Activated naive CD8-positive, alpha-beta T cell treated with anti-CD3 and anti-CD28 coated beads, Interleukin-2, amount 10 ng/mL, durations not matched to agents 7 days and 5 days (primary cell): ENCODE measurements at places on chromosomes 7 and 10.

DNA sequence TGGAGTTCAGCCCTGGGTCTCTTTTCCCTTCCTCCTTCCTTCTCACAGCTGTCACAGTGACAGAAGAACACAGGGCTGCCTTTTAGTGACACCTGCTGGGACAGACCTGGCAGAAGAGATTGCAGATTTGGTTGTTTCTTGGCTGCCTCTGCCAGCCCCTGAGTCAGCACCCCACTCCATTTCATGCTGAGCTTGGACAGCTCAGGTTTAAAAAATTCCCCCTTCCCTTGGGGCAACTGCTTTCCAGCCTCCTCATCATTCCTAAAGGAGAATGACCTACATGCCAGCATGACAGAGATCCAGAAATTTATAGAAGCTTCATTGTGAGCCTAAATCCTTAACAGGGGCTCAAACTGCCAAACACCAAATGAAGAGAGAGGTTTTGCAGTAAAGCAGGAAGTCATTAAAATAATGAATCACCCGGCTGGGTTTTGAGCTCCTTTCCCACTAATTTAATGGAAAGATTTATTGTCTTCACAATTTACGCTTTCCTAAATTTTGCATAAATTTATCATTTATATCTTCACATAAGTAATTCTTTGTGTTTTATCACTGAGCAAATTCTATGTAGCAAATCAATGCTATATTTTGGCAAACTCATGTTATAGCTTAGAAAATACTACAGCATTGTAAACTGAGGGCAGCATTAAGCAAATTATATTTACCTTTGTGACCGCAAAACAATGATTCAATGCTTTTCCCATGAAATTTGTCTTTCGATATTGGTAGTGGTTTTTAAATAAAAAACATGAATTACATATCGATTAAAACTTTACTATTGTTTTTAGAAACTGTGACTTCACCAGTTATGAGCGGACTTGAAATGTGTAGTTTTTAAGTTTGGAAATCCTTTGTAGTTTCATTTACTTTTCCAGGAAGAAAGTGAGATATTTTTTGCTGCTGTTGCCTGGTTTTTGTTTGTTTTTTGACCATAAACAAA lies 399.5 kb upstream of the ANKRD30A start:
- no peaks in the 10 kb centered on the region for H3K4me1 ChIP-seq
- no peak overlapping the region for H3K27ac ChIP-seq
- no peak overlapping the region for H3K4me3 ChIP-seq
- no peak for DNase-seq

DNA sequence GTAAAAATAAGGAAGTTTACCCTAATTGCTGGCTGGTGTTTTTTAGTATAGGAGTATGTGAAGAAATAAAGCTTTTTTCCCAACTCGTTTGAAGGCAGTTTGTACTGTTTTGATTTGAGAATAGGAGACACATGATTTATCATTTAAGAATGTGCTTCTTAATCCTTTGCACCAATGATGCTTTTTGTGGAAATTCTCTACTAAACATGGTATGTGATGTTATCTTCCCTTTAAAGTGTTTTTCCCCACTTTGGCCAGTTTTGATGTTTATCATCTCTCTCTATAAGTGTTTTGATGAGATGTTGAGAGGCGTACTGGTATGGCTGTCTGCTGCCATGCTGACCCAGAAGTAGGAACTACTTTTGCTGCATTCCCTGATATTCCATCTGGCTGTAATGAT lies 85.1 kb downstream of the SUGCT start:
- H3K4me3 ChIP-seq: no peak overlapping the region
- H3K4me1 ChIP-seq: no peaks in the 10 kb centered on the region
- no peak overlapping the region for H3K27ac ChIP-seq
- no peak for DNase-seq
- no peaks in the 10 kb centered on the region for H3K36me3 ChIP-seq
- H3K27me3 ChIP-seq: no peaks in the 10 kb centered on the region

DNA sequence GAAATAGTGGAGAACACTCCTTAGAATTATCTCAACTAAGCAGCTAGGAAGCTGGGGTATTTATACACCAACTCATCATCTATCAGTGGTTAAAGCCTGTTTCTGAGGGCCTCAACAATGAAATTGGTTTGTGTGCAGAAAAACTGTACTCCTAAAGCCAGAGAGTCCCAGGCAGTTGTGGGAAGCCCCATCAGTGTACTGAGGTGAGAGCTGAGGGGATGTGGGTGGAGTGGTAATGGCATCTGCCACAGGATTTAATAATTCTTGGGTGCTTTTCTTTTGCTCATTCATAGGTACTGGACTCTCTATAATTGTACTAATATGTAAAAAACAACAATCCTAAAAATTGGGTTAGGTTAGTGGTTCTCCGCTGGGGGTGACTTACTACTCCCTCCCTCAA lies 267.5 kb downstream of the PTEN start:
- H3K27me3 ChIP-seq: peaks cover 1% of the 10 kb centered on the region
- H3K36me3 ChIP-seq: peaks cover 3% of the 10 kb centered on the region
- H3K27ac ChIP-seq: no peak overlapping the region
- H3K4me1 ChIP-seq: peaks cover 2% of the 10 kb centered on the region

- DNase-seq: no peak
- peaks cover 35% of the 10 kb centered on the region for H3K4me1 ChIP-seq
- H3K27ac ChIP-seq: peak overlapping the region; percentile 31
- H3K4me3 ChIP-seq: no peak overlapping the region
- H3K27me3 ChIP-seq: no peaks in the 10 kb centered on the region
- H3K36me3 ChIP-seq: peaks cover 27% of the 10 kb centered on the region
Observed at GRCh38 chr7:50221028-50221427, 83.5 kb upstream of the IKZF1 start.

- no peak for DNase-seq
- no peaks in the 10 kb centered on the region for H3K36me3 ChIP-seq
- H3K27ac ChIP-seq: no peak overlapping the region
- peaks cover 5% of the 10 kb centered on the region for H3K4me1 ChIP-seq
- H3K4me3 ChIP-seq: no peak overlapping the region
Observed at GRCh38 chr10:77247031-77247990, 390.3 kb downstream of the KCNMA1 start.

GRCh38 chr7:98399890-98400541 lies 874 bp downstream of the BAIAP2L1 start:
- H3K36me3 ChIP-seq: no peaks in the 10 kb centered on the region
- peaks cover 25% of the 10 kb centered on the region for H3K27me3 ChIP-seq
- no peak overlapping the region for H3K27ac ChIP-seq

DNA sequence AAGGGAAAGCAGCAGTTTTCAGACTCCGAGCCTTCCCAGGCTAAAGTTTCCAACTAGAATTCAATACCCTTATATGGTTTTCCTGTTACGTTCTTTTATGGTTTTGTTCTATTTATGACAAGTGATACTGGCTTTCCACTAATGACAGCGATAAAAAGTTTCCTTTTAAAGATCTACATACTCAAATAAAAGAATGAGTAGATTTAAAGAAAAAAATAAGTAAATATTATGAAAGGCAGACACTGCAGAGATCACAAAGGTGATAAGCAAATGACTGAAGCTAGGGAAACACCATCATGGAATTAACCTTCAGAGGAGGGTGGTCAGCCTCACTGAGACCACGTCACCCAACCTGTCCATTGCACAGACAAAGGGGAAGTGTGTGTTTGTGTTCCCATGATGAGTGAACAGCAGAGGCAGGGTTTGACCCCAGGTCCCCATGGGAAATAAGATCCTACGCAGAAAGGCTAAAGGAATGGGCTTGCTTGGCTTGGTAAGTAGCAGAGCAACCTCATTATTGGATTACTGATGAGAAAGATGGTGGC lies 4.0 kb downstream of the VSIR start:
- peak overlapping the region; percentile 89 for H3K27ac ChIP-seq
- H3K4me1 ChIP-seq: peaks cover 68% of the 10 kb centered on the region
- peaks cover 37% of the 10 kb centered on the region for H3K36me3 ChIP-seq
- no peak for DNase-seq
- H3K4me3 ChIP-seq: peak overlapping the region; percentile 91

DNA sequence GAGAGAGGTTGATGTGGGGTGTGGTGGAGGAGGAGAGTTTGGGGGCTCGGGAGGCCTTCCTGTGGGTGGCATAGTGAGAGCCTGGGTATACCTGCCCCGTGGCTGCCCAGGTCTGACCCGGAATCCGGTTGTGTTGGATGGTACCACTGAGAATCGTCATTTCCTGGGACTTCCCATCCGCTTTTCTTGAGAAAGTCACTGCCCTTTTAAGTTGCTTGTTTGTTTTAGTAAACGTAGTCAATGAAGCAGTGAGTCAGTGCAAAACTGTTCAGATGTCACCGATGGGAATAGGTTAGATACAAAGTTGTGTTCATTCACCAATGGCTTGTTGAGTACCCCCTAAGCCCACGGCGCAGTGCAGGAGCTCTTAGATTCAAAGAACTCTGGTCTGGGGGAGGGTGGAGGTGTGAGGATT lies 285.8 kb downstream of the CAMK1D start:
- no peak overlapping the region for H3K4me3 ChIP-seq
- peaks cover 8% of the 10 kb centered on the region for H3K4me1 ChIP-seq
- no peak for DNase-seq
- H3K27ac ChIP-seq: no peak overlapping the region
- H3K36me3 ChIP-seq: no peaks in the 10 kb centered on the region
- H3K27me3 ChIP-seq: no peaks in the 10 kb centered on the region

GRCh38 chr7:17300437-17300836 lies 2.0 kb downstream of the AHR start:
- H3K27ac ChIP-seq: peak overlapping the region; percentile 96
- peaks cover 35% of the 10 kb centered on the region for H3K4me1 ChIP-seq
- peaks cover 17% of the 10 kb centered on the region for H3K36me3 ChIP-seq
- no peak for DNase-seq

GRCh38 chr10:125222515-125223308 lies 62.3 kb upstream of the CTBP2 start:
- H3K4me3 ChIP-seq: no peak overlapping the region
- H3K27me3 ChIP-seq: peaks cover 2% of the 10 kb centered on the region
- no peaks in the 10 kb centered on the region for H3K4me1 ChIP-seq
- no peak for DNase-seq

- peaks cover 2% of the 10 kb centered on the region for H3K4me1 ChIP-seq
- H3K36me3 ChIP-seq: peaks cover 50% of the 10 kb centered on the region
- no peak overlapping the region for H3K4me3 ChIP-seq
- no peaks in the 10 kb centered on the region for H3K27me3 ChIP-seq
- H3K27ac ChIP-seq: no peak overlapping the region
Observed at GRCh38 chr10:98193037-98193436, 58.6 kb downstream of the R3HCC1L start.

DNA sequence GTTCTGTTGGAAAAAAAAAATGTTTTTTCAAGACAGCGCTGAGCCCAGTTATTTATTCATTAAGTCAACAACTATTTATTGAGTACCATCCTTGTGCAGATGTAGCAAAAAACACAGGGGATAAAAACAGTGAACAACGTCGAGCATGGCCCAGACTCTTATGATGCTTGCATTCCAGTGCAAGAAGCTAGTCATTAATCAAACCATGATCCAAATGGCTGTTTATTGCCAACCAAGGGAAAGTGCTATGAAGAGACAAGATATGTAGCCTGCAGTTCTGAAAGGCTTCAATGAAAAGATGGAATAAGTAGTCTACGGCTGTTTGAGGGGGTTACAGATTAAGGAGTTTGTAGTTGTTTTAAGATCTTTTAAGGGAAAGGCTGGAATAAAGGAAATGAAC lies 262.3 kb downstream of the NEBL start:
- H3K4me1 ChIP-seq: no peaks in the 10 kb centered on the region
- no peak overlapping the region for H3K4me3 ChIP-seq

- no peaks in the 10 kb centered on the region for H3K36me3 ChIP-seq
- H3K4me1 ChIP-seq: no peaks in the 10 kb centered on the region
Observed at GRCh38 chr10:104546756-104547155, 94.3 kb upstream of the SORCS3 start.
